ENCODE measurements at places on chromosomes 12 and 14. TPM values are rescaled to one million over a fixed set of nuclear protein-coding genes. Genes with fewer than 3 reads are reported as not detected.

The MIPOL1 gene
- total RNA-seq, result 3.7 TPM

The CLEC4A gene
- 0.40 TPM for total RNA-seq

The CCDC175 gene
- not detected for total RNA-seq

The CCDC197 gene
- total RNA-seq, result not detected

The KERA gene
- total RNA-seq, result not detected

The GPRC5D gene
- not detected for total RNA-seq

The OASL gene
- 0.35 TPM for total RNA-seq

The ACSS3 gene
- total RNA-seq, result not detected

The SIX1 gene
- total RNA-seq, result 3.3 TPM

The ESR2 gene
- 0.03 TPM for total RNA-seq

The NRXN3 gene
- total RNA-seq, result 0.03 TPM

The RFLNA gene
- not detected for total RNA-seq

The OR10P1 gene
- total RNA-seq, result not detected

The TRPV4 gene
- 0.13 TPM for total RNA-seq

The BORCS5 gene
- total RNA-seq, result 17.2 TPM

The SLC5A8 gene
- 0.08 TPM for total RNA-seq

The MYF6 gene
- not detected for total RNA-seq

The RBM25 gene
- total RNA-seq, result 31.0 TPM

The CCDC196 gene
- not detected for total RNA-seq

The PTHLH gene
- 0.37 TPM for total RNA-seq

The RIN3 gene
- total RNA-seq, result 2.6 TPM

The DIO3 gene
- total RNA-seq, result not detected

The ITGA7 gene
- total RNA-seq, result 65.4 TPM

The SAMD15 gene
- 2.0 TPM for total RNA-seq

The PXN gene
- 22.0 TPM for total RNA-seq

The VPS33A gene
- total RNA-seq, result 36.5 TPM

The DNAI7 gene
- total RNA-seq, result 0.21 TPM

The MTA1 gene
- 36.3 TPM for total RNA-seq

The SLC17A8 gene
- total RNA-seq, result not detected

The RPL6 gene
- 2,764 TPM for total RNA-seq

The PTPN21 gene
- total RNA-seq, result 2.4 TPM

The SYNDIG1L gene
- total RNA-seq, result not detected

Data from SK-MEL-5 (cell line).